ENCODE measurements at places on chromosomes 7 and 10. TPM values are rescaled to one million over a fixed set of nuclear protein-coding genes. Genes with fewer than 3 reads are reported as not detected.

DNA sequence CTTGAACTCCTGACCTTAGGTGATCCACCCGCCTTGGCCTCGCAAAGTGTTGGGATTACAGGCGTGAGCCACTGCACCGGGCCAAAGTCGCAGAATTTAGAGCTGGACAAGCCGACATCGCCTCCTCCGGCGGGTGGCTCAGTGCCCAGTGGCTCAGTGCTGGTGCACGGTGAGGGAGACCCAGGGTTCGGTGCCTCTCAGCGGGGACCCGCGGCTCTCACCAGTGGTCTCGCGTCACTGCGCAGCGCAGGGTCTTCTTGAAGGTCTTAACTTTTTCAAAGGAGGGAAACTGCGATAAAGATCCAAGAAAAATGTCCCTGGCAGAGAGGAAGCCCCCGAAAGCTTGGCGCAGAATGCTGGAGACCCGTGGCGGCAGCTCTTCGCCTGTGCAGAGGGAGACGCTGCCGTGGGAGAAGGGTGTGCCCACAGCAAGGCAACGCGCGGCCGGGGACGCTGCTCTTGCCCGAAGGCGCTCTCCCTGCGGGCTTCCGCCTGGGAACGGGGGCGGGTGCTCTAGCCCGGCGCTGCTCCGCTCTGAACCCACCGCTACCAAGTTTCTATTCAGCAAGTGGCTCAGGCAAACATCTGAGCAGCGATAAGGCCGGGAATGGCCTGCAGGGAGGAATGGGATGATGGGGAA lies 324.3 kb downstream of the DNAJB6 start:
- H3K36me3 ChIP-seq = no peaks in the 10 kb centered on the region
- DNase-seq = no peak
- no peak overlapping the region for H3K4me3 ChIP-seq
- H3K4me1 ChIP-seq = no peaks in the 10 kb centered on the region

Gene SORCS3
- total RNA-seq = 0.29 TPM

Gene DDC
- not detected for total RNA-seq

- no peak overlapping the region for H3K27ac ChIP-seq
- no peaks in the 10 kb centered on the region for H3K4me1 ChIP-seq
- no peaks in the 10 kb centered on the region for H3K27me3 ChIP-seq
- H3K4me3 ChIP-seq = no peak overlapping the region
Observed at GRCh38 chr10:80277567-80278250, 11.7 kb downstream of the MAT1A start.

Gene PRKAR2B
- total RNA-seq = 4.8 TPM

DNA sequence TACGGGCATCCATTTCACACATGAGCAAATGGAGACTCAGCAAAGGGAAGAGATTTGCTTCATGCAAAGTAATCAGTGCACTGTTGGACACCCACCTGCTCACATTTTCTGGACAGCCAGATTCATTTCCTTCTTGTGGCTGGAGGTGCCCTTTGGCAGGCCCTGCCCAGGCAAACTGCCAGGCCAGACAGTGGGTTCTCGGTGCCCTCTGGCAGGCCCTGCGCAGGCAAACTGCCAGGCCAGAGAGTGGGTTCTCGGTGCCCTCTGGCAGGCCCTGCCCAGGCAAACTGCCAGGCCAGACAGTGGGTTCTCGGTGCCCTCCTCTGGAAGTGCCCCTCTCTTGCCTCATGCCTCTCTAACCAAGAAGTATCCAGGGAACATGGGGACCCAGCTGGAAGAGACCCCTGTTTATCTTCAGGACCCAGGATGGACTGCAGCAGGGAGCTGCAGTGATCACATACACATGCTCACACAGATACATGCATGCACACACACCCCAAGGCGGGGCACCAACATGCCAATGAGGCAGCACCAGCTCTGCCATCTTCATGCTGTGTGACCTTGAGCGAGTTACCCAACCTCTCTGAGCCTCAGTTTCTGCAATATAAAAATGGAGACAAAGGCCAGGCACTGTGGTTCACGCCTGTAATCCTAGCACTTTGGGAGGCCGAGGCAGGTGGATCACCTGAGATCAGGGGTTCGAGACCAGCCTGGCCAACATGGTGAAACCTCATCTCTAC lies 67.1 kb downstream of the OAT start:
- no peaks in the 10 kb centered on the region for H3K36me3 ChIP-seq
- no peak overlapping the region for H3K27ac ChIP-seq

GRCh38 chr7:142478479-142479220 lies 220.8 kb upstream of the PRSS58 start:
- H3K27ac ChIP-seq = no peak overlapping the region
- no peak overlapping the region for H3K4me3 ChIP-seq
- no peaks in the 10 kb centered on the region for H3K4me1 ChIP-seq
- no peaks in the 10 kb centered on the region for H3K36me3 ChIP-seq
- no peaks in the 10 kb centered on the region for H3K27me3 ChIP-seq
- no peak for DNase-seq

DNA sequence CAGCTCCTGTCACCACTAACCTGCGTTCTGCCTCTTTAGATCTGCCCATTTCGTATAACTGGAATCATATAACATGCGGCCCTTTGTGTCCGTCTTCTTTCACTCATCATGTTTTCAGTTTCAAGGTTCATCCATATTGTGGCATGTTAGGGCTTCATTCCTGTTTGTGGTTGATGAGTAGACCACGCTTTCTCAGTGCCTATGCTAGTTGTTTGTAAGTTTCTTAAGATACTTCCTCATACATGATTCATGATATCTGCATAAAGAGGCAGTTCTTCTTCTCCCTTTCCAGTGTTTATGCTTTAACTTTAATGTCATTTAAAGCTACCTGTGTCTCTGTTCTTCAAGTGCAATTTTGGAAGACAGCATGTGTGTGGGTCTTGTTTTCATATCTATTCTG lies 79.5 kb upstream of the FAM20C start:
- H3K4me3 ChIP-seq = no peak overlapping the region
- no peak overlapping the region for H3K27ac ChIP-seq
- no peak for DNase-seq
- no peaks in the 10 kb centered on the region for H3K36me3 ChIP-seq
- H3K27me3 ChIP-seq = no peaks in the 10 kb centered on the region

DNA sequence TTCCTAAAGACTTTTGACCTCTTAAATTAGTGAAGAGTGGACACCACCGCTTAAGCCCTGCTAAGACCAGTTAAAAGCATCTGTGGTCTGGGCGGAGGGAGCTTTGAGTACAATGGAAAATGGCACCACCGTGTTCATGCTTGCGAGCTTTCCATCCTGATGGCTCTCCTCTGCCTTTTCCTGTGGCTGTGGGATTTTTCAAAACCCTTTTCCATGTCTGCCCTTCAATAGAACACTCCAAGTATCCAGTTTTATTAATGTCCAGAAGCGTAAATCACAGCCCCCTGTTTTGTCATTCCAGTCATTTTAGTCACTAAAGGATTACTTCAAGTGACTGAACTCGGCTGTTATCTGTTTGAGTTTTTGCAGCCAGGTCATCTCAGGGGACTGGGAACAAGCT lies 181.8 kb downstream of the MGMT start:
- no peaks in the 10 kb centered on the region for H3K27me3 ChIP-seq
- H3K36me3 ChIP-seq = no peaks in the 10 kb centered on the region
- no peaks in the 10 kb centered on the region for H3K4me1 ChIP-seq
- H3K4me3 ChIP-seq = no peak overlapping the region
- no peak overlapping the region for H3K27ac ChIP-seq

- H3K27me3 ChIP-seq = no peaks in the 10 kb centered on the region
- H3K4me3 ChIP-seq = no peak overlapping the region
- no peaks in the 10 kb centered on the region for H3K4me1 ChIP-seq
- no peak overlapping the region for H3K27ac ChIP-seq
- no peak for DNase-seq
Observed at GRCh38 chr7:49295146-49295545, 370.8 kb downstream of the CDC14C start.

- no peaks in the 10 kb centered on the region for H3K36me3 ChIP-seq
- no peaks in the 10 kb centered on the region for H3K4me1 ChIP-seq
- no peak overlapping the region for H3K27ac ChIP-seq
- H3K27me3 ChIP-seq = no peaks in the 10 kb centered on the region
Observed at GRCh38 chr10:88820748-88821401, 18.3 kb downstream of the LIPM start.

Gene SAP25
- total RNA-seq = 7.5 TPM

Gene PPP1R3A
- not detected for total RNA-seq

Gene GPR15LG
- total RNA-seq = not detected

Gene STEAP4
- 343 TPM for total RNA-seq

- no peaks in the 10 kb centered on the region for H3K4me1 ChIP-seq
- DNase-seq = no peak
- H3K36me3 ChIP-seq = no peaks in the 10 kb centered on the region
- no peak overlapping the region for H3K27ac ChIP-seq
- H3K4me3 ChIP-seq = no peak overlapping the region
Observed at GRCh38 chr7:78203042-78203720, 404.6 kb downstream of the PHTF2 start.

Gene FAM25G
- not detected for total RNA-seq

GRCh38 chr10:97913193-97913592 lies 63.5 kb downstream of the GOLGA7B start:
- H3K27ac ChIP-seq = no peak overlapping the region
- H3K36me3 ChIP-seq = no peaks in the 10 kb centered on the region
- H3K27me3 ChIP-seq = no peaks in the 10 kb centered on the region
- DNase-seq = no peak
- no peaks in the 10 kb centered on the region for H3K4me1 ChIP-seq

Gene OR2A25
- total RNA-seq = not detected

Gene SPDYE5
- not detected for total RNA-seq

Gene NRP1
- total RNA-seq = 221 TPM

Gene ZNF804B
- not detected for total RNA-seq

DNA sequence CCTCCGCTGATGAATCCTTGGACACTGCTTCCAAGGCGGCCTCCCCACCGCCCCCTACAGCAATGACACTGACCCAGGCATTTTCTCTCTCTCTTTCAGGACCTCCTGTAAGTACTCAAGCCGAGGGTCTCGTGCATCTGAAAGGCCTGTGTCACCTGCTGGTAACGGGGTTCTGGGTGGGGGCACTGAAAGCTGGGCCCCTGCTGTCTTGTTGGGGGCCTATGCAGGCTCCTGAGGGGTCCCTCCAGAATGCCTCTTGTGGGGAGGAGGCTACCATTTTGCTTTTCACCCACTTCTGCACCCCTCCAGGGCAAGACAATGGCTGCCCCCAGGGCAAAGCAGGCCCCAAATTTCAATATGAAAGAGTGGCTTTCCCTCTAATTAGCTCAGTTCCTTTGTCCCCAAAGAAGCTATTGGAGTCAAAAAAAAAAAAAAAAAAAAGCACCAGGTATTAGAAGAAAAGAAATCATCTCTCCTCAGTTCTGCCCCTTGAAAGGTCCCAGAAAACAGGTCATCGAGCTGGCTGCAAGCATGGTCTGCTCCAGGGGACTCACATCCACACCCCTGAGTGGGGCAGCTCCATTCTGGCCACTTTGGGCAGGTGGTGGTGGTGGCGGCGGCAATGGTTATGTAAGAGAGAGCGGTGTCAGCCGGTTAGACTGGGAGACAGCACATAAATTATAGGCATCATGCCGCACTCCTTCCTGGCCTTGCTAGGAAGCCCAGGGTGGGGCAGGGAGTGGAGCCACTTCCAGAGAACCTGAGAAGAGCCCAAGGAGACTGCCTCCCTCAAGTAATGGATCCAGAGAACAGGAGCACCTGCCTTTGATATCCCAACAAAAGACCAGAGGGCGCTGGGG lies 66.2 kb downstream of the COL13A1 start:
- H3K27me3 ChIP-seq = no peaks in the 10 kb centered on the region
- H3K4me1 ChIP-seq = no peaks in the 10 kb centered on the region
- H3K4me3 ChIP-seq = no peak overlapping the region
- H3K36me3 ChIP-seq = no peaks in the 10 kb centered on the region
- no peak for DNase-seq

DNA sequence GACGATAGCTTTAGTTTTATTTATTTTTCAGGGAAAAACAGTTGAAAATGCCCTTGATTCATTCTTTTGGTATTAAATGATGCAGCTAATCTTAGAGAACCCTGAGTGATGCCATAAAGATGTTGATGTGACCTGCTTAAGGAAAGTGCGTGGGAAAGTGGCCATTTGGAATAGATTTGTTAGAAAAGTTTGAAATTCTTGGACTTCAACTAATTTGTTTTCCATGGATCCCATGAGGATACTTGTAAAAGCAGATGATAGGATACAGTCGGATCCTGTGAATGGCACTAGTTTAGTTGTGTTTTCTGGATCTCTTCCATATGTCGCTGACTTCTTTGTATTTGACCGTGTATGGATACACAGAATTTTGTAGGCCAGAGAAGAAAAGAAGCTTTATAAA lies 69.0 kb downstream of the SEPTIN7 start:
- H3K36me3 ChIP-seq = no peaks in the 10 kb centered on the region
- H3K27me3 ChIP-seq = no peaks in the 10 kb centered on the region
- DNase-seq = no peak
- H3K4me1 ChIP-seq = no peaks in the 10 kb centered on the region
- no peak overlapping the region for H3K27ac ChIP-seq

- H3K27me3 ChIP-seq = no peaks in the 10 kb centered on the region
- H3K27ac ChIP-seq = no peak overlapping the region
- H3K36me3 ChIP-seq = no peaks in the 10 kb centered on the region
- no peak overlapping the region for H3K4me3 ChIP-seq
Observed at GRCh38 chr7:98553666-98554065, 63.4 kb upstream of the NPTX2 start.

Gene OR2A5
- not detected for total RNA-seq

Gene NPC1L1
- 0.39 TPM for total RNA-seq

Gene CHRM2
- not detected for total RNA-seq

Gene TRIM74
- total RNA-seq = 0.69 TPM

GRCh38 chr10:67788028-67788886 lies 49.7 kb downstream of the DNAJC12 start:
- peak; percentile 77 for DNase-seq
- H3K4me3 ChIP-seq = no peak overlapping the region
- no peaks in the 10 kb centered on the region for H3K27me3 ChIP-seq

DNA sequence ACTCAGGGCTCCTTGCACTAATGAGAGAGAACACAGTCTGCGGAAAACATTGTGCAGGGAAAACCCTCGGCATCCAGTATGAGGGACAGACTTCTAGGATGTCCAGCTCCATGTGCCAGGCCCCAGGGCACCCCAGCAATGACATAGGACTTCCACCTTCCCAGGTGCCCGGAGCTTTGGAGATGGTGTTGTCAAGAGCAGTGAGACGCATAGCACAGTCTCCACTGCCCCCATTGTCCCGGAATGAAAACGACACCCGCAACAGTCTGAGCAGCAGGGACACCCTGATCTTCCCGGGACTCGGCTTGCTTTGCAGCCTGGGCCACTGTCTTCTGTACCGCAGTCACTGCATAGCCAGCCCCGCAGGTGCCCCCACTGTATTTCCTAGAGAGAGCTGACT lies 339.2 kb upstream of the ADARB2 start:
- H3K4me3 ChIP-seq = no peak overlapping the region
- H3K36me3 ChIP-seq = no peaks in the 10 kb centered on the region
- no peaks in the 10 kb centered on the region for H3K4me1 ChIP-seq
- no peak overlapping the region for H3K27ac ChIP-seq

- no peaks in the 10 kb centered on the region for H3K27me3 ChIP-seq
- no peak overlapping the region for H3K4me3 ChIP-seq
- H3K27ac ChIP-seq = no peak overlapping the region
- DNase-seq = no peak
- H3K36me3 ChIP-seq = no peaks in the 10 kb centered on the region
- no peaks in the 10 kb centered on the region for H3K4me1 ChIP-seq
Observed at GRCh38 chr10:104032144-104032775, 53.4 kb downstream of the COL17A1 start.

Gene CNPY1
- not detected for total RNA-seq
